ENCODE measurements at places on chromosomes 1 and 21.

DNA sequence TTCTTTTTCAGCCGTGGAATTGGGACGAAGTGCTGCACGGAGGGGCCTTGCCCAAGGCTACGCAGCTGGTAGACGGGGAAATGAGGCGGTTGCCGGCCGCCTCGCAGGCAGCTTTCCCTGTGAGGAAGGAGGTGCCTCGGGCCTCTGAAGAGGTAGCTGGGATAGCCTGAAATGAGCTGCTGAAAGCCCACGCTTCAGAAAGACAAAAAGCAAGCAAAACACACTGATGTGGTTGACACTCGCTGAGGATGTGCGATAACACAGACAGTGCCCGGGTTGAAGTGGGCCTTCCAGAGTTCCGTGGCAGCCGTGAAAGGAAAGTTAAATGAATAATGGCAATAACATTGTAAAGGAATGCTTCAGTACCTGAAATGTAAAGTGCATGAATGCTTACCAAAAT is 47.2 kb downstream of the S1PR1 start:
- DNase-seq: no peak

DNA sequence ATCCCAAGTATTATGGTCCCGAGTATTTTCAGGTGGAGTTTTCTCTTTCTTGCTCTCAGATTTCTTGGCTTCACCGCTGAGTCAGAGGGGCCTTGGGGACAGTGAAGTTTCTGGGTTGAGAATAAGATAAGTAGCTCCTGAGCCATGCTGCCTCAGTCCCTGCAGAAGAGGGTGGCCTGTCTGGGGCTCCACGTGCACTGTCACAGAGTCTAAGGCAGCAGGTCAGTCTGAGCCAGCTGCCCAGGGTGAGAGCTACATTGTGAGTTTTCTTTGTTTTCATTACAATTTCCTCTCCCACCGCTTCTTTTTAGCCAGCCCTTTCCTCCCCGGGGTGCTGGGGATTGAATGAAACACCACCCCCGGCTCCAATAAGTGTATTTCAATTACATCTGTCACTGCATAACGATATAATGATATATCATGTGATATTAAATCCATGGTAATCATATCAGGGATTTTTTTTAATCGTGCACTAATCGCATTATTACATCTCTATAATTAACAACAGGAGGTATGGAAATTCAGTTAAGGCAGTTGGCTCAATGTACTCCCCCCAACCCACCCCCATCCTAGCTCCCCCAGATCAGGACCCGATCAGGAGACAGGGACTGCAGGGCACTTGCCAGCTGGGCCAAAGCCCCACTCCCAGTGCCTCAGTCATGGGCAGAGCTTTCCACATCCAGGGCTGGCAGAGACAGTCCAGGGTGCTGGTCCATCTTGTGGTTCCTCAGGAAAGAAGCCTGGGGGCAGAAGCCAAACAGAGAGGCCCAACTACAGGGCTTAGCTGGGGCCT is 43.7 kb downstream of the DMAP1 start:
- no peak for DNase-seq

- peak; percentile 85 for DNase-seq
Observed at GRCh38 chr1:152167835-152168534, 9.0 kb upstream of the RPTN start.

DNA sequence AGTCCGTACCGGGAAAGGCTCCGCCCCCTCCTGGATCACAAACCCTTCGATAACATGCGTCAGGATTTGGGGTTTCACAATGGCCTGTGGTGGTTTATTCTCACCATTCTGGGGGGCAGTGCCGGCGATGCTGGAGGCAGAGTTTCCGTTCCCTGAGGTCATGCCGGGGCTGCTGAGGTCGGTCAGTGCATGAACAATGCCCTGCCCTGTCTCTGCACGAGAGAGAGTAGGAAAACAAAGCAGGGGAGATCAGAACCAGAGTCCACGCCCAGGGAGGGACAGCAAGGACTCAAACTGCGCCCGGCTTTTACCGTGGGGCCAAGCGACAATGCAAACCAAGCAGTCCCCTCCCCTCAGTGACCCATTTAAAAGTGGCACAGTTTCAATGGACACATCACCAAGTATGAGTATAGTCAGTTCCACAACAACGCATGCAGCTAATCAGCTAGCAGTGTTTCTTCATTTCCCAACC is 13.2 kb upstream of the A3GALT2 start:
- no peak for DNase-seq

- no peak for DNase-seq
Observed at GRCh38 chr1:29679316-29679715, 443.0 kb downstream of the PTPRU start.

DNA sequence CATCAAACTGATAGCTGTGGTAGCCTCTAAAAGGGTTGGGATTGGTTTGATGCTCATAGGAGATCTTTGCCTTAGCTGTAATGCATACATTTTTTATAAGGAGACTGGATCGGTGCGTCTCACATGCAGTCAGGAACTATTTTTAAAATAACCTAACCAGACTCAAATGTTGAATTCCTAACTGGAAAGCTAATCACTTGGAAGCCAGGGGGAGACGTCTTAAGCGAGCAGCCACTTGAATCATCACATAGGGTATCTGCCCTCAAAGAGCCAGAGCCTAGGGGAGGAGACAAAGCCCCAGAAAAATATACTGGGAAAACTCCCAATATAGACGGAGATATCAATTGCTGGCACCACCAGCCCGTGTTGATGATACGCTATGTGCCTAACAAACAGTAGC is 61.7 kb upstream of the PUM1 start:
- DNase-seq: peak; percentile 77

DNA sequence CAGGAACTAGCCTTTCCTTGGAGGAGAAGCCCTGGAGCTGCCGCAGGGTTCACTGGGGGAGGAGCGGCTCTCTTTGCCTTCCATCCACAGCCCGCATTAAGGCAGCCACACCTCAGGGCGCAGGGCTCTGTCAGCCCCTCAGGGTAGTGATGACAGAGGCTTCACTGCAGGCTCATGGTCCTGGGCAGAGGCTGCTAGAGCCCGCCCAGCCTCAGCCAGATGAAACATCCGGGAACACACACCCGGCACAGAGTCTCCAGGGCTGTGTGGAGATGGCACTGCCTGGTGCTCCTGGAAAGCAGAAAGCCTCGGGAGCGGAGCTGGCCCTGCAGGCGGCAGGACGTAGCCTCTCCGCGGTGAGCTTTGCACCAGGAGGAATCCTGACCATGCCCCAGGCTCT is 29.4 kb upstream of the PEX10 start:
- DNase-seq: no peak

DNA sequence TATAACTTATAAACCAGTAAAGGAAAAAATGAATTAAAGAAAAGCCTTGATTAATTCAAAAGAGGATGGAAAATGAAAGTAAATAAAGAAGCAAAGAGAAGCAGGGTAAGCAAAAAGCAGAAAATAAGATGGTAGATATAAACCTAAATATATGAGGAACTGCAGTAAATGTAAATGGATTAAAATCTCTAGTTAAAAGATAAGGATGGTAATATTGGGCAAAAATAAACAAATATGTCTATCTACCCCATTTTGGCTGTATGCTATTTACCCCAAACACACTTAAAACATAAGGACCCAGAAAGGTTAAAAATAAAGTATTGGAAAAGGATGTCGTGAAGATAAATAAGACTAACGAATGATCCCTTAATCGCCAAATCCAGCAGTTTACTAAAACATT is 161.9 kb downstream of the FOXD2 start:
- DNase-seq: no peak

- DNase-seq: no peak
Observed at GRCh38 chr21:42453224-42453985, 42.6 kb downstream of the RSPH1 start.

- no peak for DNase-seq
Observed at GRCh38 chr1:55959136-55959548, 620.2 kb downstream of the PLPP3 start.

GRCh38 chr1:51439053-51439452 is 80.0 kb downstream of the EPS15 start:
- no peak for DNase-seq

GRCh38 chr1:24888971-24889676 is 41.0 kb downstream of the RUNX3 start:
- peak; percentile 72 for DNase-seq

Measured in fibroblast of skin of scalp (primary cell).